ENCODE measurements at places on chromosomes 13 and 19. TPM values are rescaled to one million over a fixed set of nuclear protein-coding genes. Genes with fewer than 3 reads are reported as not detected.

- no peak overlapping the region for H3K27ac ChIP-seq
- H3K4me3 ChIP-seq: no peak overlapping the region
- H3K27me3 ChIP-seq: peaks cover 17% of the 10 kb centered on the region
- DNase-seq: no peak
These were observed 58.2 kb upstream of the XPO4 start for GRCh38 chr13:20960663-20961309.

DNA sequence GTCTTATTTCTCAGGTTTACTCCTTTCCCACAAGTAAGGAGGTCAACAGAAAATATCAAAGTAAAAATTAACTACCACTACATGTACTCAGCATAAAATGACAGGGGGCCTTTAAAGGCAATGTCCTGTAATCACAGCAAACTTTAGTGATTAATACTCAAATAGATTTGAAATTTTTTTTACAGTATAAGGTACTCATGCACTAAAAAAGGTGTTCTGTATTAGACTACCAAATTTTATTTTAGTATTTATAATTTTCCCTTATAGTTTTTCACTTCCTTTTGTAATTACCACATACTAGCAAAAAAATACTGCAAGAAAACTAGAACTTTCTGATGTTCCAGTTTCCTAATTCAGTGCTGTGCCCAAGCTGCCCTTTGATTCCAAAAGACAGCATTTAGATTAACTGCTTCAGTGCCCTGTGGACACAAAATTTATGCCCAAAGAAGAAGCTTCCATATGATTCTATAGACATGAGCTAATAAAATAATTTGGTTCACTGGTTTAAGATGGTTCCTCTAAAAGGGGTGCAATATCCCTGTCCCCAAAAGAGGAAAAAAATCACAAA, 70.6 kb downstream of the KLF12 start:
- H3K4me3 ChIP-seq: peak overlapping the region; percentile 93
- no peaks in the 10 kb centered on the region for H3K27me3 ChIP-seq
- H3K27ac ChIP-seq: peak overlapping the region; percentile 93

GRCh38 chr19:39795001-39795400, 16.3 kb downstream of the LEUTX start:
- peaks cover 4% of the 10 kb centered on the region for H3K4me1 ChIP-seq
- no peaks in the 10 kb centered on the region for H3K36me3 ChIP-seq
- H3K27me3 ChIP-seq: peaks cover 7% of the 10 kb centered on the region
- H3K4me3 ChIP-seq: no peak overlapping the region
- no peak for DNase-seq

DNA sequence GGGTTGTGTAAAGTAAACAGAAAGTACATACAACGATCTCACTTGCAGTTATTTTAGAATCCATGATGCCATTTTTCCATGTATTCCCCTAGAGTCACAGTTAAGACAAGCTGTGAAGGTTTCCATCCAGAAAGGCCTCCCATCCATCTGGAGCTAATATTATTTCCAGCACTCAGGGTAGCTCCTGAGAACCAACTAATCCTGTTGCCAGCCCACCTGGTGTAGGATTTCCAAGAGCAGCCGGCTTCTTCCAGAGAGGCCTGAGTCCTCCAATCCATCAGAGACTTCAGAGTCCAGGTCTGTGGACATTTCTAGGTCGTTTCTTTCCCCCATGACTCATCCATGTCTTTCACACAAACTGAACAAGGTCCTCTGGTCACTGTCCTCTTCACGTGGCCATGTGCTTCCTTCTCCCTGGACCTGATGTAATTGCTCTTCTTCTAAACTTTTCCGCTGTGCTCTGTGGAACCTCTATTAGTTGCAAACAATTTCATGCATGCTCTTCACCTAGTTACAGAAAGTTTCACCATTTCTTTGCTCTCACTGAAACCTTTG, 270.3 kb upstream of the TMTC4 start:
- H3K27ac ChIP-seq: no peak overlapping the region
- H3K36me3 ChIP-seq: no peaks in the 10 kb centered on the region
- no peak for DNase-seq
- H3K4me1 ChIP-seq: no peaks in the 10 kb centered on the region

- H3K27me3 ChIP-seq: peaks cover 5% of the 10 kb centered on the region
- H3K4me3 ChIP-seq: peak overlapping the region; percentile 61
- peaks cover 44% of the 10 kb centered on the region for H3K4me1 ChIP-seq
- H3K27ac ChIP-seq: peak overlapping the region; percentile 69
- peaks cover 16% of the 10 kb centered on the region for H3K36me3 ChIP-seq
These were observed 67.8 kb downstream of the RXFP2 start for GRCh38 chr13:31807090-31807541.

- H3K27ac ChIP-seq: no peak overlapping the region
- no peak overlapping the region for H3K4me3 ChIP-seq
- H3K4me1 ChIP-seq: peaks cover 3% of the 10 kb centered on the region
- DNase-seq: no peak
These were observed 8.5 kb upstream of the C1QTNF9B start for GRCh38 chr13:23905766-23906165.

DNA sequence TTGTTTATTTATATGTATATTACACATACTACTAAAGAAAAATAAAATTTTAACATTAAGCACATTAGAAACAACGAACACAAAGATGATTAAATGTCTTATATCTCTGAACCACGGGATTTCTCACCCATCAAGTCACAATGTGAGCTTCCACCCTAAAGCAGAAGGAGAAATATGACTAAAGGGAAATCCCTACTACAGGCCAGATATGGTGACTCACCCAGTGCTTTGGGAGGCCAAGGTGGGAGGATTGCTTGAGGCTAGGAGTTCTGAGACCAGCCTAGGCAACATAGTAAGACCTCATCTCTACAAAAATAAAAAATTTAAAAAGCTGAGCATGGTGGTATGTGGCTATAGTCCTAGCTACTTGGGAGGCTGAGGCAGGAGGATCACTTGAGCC, 24.6 kb downstream of the DCT start:
- no peaks in the 10 kb centered on the region for H3K4me1 ChIP-seq
- no peak for DNase-seq
- no peak overlapping the region for H3K4me3 ChIP-seq
- no peak overlapping the region for H3K27ac ChIP-seq
- H3K27me3 ChIP-seq: peaks cover 8% of the 10 kb centered on the region

The S1PR5 gene
- 16.3 TPM for total RNA-seq

The ZNF90 gene
- total RNA-seq: 12.2 TPM

The CERS4 gene
- 36.8 TPM for total RNA-seq

The C13orf42 gene
- not detected for total RNA-seq

The LGALS13 gene
- not detected for total RNA-seq

The CLIP3 gene
- 0.76 TPM for total RNA-seq

The RAB3A gene
- total RNA-seq: 5.1 TPM

The TMEM38A gene
- 0.31 TPM for total RNA-seq

Data from natural killer cell treated with Interleukin-12 subunit alpha and Interleukin-12 subunit beta and Interleukin-15 and Interleukin-18, amount 100 ng/mL, for 72 hours (primary cell).